ENCODE measurements at places on chromosomes 1 and 21. TPM values are rescaled to one million over a fixed set of nuclear protein-coding genes. Genes with fewer than 3 reads are reported as not detected.

IGSF3 gene
- 6.2 TPM for polyA plus RNA-seq

IFFO2 gene
- 0.92 TPM for polyA plus RNA-seq

OLFM3 gene
- polyA plus RNA-seq: not detected

GRCh38 chr1:219296430-219297355 is 123.0 kb downstream of the LYPLAL1 start:
- no peak for DNase-seq

GRCh38 chr1:33698361-33699035 is 165.4 kb upstream of the HMGB4 start:
- DNase-seq: no peak

DNA sequence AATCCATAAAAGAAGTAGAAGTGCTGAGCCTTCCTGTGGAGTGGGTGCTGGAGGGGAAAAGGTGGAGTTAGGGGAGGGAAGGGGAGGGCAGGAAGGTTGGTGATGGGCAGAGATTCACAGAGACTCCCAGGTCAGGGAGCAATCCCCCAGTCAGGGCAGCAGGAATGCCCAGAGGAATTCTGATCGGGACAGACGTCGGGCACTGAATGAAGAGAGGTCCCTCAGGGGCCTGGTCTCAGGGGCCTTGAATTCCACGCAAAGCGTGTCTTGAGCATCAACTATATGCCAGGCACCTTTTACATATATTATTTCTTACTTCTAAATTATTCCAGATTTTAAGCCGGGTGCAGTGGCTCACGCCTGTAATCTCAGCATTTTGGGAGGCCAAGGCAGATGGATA is 7.2 kb upstream of the PADI1 start:
- DNase-seq: no peak
